ENCODE measurements at places on chromosomes 12 and 14. TPM values are rescaled to one million over a fixed set of nuclear protein-coding genes. Genes with fewer than 3 reads are reported as not detected.

DNA sequence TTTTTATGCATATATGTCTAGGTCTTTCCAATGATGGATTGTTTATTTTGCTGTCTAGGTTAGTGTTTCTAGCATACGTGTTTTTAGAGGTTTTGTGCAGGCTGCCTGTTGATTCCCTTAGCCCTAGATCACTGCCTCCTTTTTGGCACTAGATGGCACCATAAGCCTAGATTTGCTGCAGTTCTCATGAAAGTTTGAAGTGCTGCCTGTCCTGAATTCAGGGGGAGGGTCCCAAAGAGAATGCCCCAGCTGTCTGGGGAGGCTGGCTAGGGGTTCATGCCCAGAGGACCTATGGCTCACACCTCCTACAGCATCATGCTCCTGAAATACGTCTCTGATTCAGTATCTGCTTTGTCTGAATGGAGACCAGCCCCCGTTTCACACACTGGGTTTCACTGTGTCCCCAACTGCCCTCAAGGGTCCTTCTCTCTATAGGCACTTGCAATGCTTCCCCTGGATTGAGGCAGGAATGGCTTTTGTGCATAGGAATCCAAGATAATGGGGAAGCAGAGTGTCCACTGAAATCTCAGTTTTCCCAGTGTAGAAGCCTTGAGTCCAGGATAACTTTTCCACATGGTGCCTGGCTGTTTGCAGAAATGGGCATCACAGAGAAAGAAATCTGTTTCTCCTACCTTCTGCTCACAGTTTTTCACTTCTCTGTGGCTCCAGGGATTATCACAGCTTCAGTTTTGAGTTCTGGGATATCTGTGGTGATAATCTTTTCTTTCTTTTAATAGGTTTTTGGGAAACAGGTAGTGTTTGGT, 14.2 kb upstream of the TXNRD1 start:
- DNase-seq = no peak

- DNase-seq = no peak
These were observed 94.0 kb upstream of the SLC38A4 start for GRCh38 chr12:46919666-46920400.

DNA sequence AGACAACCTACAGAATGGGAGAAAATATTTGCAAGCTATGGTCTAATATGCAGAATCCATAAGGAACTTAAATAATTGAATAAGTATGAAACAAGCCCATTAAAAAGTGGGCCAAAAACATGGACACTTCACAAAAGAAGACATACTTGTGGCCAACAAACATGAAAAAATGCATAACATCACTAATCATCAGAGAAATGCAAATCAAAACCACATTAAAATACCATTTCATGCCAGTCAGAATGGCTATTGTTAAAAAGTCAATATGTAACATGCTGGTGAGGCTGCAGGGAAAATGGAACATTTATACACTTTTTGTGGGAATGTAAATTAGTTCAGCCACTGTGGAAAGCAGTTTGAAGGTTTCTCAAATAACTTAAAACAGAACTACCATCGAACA, 945.4 kb upstream of the FLRT2 start:
- no peak for DNase-seq

GRCh38 chr12:14981049-14981448, 8.2 kb downstream of the PDE6H start:
- no peak for DNase-seq

GRCh38 chr14:101828046-101828445, 66.5 kb downstream of the PPP2R5C start:
- DNase-seq = no peak

DNA sequence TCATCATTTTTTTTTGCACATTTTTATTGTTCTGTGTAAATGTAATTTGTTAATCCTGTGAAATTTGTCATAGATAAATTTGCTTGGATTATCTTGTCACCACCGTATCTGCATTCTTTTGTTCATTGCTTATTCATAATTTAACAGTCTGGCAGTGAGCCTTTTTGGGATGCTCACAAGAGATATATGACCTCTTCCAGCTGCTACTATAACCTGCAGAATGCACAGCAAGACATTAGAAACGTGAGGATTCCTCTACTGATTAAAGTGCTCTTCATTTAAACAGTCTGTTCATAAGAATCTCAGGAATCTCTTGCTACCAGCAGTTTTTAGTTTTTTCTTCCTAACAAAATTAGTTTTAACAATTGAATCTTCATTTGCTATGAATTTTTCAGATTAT, 9.1 kb downstream of the NPAS3 start:
- no peak for DNase-seq

DNA sequence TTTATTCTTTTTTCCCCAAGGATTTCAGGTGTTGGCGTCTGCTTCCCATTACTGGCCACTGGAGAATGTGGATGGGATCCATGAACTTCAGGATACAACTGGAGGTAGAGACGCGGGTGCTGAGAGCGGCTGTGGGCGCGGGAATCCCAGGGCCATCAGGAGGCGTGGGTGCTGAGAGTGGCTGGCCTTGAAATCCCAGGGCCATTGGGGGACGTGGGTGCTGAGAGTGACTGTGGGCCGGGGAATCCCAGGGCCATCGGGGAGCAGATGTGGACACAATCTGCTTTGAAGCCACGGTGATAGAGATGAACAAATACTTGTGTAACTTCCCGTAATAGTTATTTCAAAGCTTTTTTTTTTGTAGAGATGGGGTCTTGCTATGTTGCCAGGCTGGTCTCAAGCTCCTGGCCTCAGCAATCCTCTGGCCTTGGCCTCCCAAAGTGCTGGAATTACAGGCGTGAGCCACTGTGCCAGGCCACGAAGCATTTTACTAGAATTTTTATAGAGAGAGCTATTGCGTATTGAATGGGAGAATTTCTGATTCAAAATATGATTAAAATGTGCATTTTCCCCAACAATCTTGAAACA, 12.8 kb downstream of the ADGRD1 start:
- peak; percentile 60 for DNase-seq

DNA sequence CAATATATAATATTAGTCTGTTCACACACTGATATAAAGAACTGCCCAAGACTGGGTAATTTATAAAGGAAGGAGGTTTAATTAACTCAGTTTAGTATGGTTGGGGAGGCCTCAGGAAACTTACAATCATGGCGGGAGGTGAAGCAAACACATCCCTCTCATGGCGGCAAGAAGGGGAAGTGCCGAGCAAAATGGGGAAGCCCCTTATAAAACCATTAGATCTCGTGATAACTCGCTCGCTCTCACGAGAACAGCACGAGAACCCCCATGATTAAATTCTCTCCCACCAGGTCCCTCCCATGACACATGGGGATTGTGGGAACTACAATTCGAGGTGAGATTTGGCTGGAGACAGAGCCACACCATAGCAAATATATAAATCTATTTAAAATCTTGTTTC, 269.8 kb downstream of the ATP23 start:
- DNase-seq = no peak

GRCh38 chr14:20627346-20628027, 14.0 kb downstream of the OR6S1 start:
- no peak for DNase-seq

DNA sequence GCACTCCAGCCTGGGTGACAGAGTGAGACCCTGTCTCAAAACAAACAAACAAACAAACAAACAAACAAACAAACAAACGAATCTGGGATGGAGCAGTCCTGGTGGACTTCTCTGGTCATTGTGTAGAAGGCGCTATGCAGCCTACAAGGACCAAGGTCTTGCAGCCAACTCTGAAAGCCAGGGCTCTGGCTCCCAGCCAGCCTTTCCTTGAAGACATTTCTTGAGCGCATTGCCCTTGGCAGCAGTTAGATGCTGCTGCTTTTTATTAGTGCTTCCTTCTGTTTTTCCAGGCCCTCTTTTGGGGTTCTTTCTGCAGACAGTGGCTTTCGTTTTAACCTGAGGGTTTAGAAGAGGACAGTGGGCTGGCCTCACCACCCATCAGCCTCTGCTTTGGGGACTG, 20.2 kb downstream of the CCDC177 start:
- DNase-seq = no peak

- DNase-seq = no peak
These were observed 300.4 kb downstream of the SNAPC1 start for GRCh38 chr14:62062645-62063044.

- DNase-seq = no peak
These were observed 194.5 kb upstream of the CNOT2 start for GRCh38 chr12:70048521-70049250.

GRCh38 chr14:93137864-93138263, 22.1 kb upstream of the ITPK1 start:
- DNase-seq = peak; percentile 78

- DNase-seq = no peak
These were observed 8.3 kb upstream of the STAC3 start for GRCh38 chr12:57258977-57259970.

DNA sequence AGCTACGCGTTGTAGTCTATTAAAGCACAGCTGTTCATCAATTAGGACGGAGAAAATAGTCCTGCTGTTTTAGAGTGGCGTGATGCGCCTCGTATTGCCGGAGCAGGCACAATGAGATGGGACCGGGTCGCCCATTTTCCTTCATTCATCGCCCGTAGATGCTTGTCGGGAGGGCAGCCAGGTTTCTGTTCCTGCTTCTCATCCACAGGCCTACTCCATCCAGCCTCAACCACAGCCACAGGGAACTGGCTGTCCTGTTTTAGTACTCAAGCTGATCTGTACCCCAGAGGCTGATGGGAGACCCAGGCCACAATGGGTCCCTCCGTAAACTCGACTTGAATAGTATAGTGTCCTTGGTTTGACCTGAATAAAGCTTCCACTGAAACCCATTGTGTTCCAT, 264.0 kb downstream of the VRK1 start:
- DNase-seq = no peak

DNA sequence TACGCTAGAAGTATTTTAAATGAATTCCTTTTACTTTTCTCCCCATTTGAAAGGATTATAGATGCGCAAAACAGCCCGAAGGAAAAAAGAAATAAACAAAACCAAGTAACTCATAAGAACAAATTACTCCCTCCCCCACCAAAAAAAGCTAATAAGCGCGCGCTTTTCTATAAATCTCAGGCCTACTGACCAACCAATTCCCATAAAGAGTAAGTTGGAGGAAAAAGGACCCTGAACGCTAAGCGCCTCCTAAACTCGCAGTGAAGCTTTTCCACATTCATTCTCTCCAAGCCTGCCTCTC, 588 bp downstream of the MBIP start:
- DNase-seq = no peak

- DNase-seq = no peak
These were observed 181.1 kb downstream of the ALX1 start for GRCh38 chr12:85461127-85461526.

GRCh38 chr12:3879846-3880245, 6.6 kb upstream of the PARP11 start:
- DNase-seq = no peak

DNA sequence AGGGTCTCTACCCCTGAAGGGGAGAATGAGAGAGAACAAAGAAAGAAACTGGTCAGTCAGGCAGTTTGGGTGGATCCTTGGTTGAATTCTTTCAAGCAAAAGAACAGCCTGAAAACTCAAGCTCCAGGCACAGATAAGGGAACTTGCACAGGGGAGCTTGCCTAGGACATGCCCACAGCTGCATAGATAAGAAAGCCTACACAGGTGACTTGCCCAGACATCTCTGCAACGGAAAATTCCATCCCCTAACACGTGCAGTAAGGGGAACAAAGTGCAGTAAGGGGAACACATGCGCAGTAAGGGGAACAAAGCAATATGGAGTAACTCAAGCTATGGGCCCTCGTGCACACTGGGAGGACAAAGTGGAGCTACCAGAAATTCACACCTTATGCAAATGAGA, 540.1 kb upstream of the MIS18BP1 start:
- DNase-seq = no peak

DNA sequence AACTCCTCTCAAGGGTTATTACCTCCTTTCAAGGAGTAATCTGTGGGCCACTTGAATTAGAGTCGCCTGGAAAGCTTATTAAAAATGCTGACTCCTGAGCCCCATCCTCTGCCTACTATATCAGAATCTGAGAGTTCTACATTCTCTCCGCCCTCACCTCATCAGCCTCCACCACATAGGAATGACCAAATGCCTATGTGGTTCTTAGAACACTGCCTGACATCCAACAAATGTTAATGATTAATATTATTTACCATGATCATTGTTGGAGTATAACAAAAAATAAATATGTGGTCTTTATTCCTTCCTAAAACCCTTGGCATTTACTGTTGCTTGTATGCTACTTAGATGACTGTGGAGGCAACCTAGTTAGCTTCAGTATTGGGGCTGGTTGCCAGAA, 91.9 kb downstream of the BBS10 start:
- DNase-seq = no peak

DNA sequence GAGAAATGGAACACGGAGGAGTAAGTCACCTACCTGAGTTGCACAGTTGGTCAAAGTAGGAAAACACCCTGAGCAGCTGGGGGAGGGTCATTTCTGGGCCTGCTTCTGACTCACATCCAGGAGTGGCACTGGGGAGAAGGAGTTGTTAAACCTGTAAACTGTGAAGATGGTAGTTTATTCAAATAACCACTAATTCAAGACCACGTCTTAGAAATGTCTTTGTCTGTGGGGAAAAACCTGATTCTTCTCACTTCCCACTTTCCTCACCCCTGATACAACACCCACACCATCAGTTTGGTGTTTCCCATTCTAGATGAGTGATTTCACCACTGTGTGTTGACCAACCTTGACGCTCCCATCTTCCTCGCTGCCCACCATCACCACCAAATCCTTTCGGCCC, 207.1 kb downstream of the ANO4 start:
- no peak for DNase-seq

DNA sequence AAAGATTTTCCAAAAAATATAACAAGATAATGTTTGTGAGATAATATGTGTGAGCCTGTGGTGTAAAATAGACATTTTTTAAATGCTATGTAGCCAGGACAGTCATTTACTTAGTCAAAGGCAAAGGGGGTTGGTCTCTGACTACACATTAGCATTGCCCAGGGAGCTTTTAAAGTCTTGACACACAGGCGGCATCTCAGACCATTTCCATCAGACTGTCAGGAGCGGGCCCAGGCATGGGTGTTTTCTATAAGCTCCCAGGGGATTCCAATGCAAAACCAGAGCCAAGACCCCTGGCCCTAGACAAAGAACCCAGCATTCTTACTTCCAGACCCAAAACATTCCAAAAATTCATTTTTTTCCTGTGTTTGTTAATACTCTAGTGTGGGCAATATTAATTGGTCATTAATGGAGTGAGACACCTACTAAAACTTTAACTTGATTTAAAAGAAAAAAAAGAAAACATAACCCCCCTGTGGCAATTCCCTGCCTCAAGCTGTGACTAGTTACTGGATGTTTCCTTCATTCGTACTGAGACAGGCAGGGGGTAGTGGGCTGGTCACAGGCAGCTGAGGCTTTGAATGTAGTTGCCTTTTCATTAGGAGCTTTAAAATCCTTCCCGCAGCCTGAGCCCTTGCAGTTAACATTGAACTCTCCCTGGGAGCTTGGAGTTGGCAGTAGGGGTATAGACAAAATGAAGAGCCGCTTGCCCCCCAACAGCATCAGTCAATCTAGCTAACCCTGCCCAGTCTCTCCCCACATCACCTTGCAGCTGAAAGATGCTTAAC, 103.7 kb downstream of the CMKLR1 start:
- DNase-seq = no peak

The INSM2 gene
- not detected for total RNA-seq

The CSAD gene
- 19.6 TPM for total RNA-seq

The ARHGAP9 gene
- total RNA-seq = 9.2 TPM

The MYBPC1 gene
- 2.1 TPM for total RNA-seq

The PRKCH gene
- total RNA-seq = 15.3 TPM

The MUCL1 gene
- total RNA-seq = not detected

The B4GALNT3 gene
- total RNA-seq = 0.33 TPM

The TAS2R19 gene
- total RNA-seq = 8.6 TPM

The RTL1 gene
- total RNA-seq = not detected

The ADAM20 gene
- total RNA-seq = 2.8 TPM

The BIN2 gene
- total RNA-seq = 4.2 TPM

The HSPA2 gene
- 117 TPM for total RNA-seq

The INHBC gene
- not detected for total RNA-seq

The MYRFL gene
- not detected for total RNA-seq

The DPY19L2 gene
- 11.1 TPM for total RNA-seq

The RNASE7 gene
- not detected for total RNA-seq
